T1000 (cell line): ENCODE measurements at places on chromosomes 1 and 21.
A peak's percentile ranks its signal among the peaks of the same experiment; 100 is the strongest.

DNA sequence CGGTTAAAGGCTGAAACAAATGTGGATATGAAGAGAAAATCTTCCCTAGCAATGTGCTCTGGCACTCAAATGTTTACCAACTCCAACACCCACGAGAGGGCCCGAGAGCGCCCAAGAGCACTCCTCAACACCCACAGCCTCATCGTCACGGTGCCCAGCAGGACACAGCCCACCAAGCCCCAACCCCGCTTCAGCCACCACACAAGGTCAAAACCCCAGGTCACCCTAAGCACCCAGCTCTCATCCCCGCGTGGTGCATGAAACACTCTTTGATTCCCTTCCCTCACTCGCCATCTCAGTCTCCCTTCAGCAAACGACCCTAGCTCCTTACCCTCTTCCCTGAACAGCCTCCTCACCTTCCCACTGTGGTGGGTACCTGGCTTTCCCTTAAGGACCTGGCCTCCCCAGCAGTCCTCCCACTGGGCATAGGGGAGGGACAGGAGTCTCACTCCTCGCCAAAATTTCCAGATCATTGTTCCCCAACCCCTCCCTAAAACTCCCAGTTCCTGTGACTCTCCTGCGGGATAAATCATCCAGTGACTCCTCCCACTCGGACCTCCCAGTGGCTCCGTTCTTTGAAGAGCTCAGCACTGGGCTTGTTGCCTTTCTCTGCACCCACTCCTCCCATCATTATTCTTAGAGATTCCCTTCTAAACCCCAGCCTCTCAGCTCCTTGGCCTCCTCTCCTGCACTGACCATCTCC lies 170.4 kb upstream of the SYT6 start:
- no peak for DNase-seq

DNA sequence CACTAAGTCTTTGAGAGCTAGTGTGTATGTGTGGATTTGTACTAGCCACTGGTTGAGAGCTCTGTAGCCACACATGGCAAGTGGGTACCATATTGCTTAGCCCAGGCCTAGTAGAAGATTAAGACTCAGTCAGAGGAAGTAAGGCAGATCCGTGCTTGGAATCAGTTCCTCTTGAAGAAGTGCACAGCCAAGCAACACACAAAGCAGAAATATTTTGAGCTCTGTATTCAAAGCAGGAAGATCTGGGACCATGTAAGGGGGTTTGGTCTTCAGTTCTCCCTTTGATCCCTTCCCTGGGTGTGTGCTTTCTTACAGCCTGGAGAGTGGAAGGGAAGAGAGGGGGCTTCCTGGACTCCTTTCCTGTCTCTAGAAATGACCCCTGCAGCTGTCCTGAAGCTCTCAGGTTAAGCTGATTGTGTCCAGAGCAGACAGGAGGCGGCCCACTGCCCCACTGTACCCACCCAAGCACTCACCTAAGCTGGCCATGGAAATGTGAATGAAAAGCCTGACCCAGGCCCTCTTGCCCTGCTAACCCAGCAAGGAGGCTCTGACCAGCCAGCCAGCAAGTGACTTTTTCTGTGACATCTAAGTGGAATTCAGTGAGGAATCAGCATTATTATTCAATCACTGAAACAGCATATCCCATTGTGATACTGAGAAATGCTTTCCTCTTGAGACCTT lies 3.6 kb downstream of the ETS2 start:
- no peak for DNase-seq

DNA sequence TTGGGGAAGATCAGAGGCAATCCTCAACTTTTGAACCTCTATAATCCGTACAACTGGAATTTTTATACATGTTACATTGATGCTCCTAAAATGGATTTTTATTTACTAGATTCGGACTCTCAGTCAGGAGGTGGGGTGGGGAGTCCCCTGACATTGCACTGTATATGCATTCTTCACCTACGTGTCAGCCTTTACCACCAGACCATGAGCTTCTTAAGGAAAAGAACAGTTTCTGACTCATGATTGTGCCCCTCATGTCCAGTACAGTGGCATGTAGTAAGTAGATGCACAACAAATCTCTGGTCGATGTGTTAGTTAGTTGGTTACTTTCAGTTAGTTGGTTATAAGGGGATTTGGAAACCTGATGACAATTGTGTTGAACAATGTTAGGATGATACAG lies 15.4 kb downstream of the LPAR3 start:
- DNase-seq: no peak

DNA sequence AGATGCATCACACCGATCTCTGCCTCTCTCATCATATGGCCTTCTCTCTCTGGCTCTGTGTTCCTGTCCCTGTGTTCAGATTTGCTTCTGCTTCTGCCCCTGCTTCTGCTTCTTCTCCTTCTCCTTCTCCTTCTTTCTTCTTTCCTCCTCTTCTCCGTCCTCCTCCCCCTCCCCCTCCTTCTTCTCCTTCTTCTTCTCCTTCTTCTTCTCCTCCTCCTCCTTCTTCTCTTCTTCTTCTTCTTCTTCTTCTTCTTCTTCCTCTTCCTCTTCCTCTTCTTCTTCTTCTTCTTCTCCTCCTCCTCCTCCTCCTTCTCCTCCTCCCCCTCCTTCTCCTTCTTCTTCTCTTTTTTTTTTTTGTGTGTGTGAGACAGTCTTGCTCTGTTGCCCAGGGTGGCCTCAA lies 139.9 kb upstream of the KLHDC7A start:
- no peak for DNase-seq

DNA sequence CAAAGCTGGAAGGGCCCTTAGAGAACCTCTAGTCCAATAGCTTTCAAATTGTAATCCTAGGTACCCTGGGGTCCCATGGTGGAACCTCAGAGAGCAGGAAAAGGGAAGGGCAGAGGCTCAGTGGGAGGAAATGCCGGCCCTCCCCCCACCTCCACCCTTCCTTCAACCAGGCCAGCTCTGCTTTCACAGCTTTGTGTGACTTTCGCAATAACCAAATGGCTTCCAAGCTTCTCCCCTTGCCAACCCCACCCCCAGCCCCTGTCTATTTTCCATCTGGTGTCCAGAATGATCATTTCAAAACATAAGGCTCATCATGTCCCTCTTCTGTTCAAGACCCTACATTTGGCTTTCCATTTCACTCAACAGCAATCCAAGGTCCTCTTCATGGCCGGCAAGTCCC lies 74.4 kb downstream of the CD58 start:
- no peak for DNase-seq

DNA sequence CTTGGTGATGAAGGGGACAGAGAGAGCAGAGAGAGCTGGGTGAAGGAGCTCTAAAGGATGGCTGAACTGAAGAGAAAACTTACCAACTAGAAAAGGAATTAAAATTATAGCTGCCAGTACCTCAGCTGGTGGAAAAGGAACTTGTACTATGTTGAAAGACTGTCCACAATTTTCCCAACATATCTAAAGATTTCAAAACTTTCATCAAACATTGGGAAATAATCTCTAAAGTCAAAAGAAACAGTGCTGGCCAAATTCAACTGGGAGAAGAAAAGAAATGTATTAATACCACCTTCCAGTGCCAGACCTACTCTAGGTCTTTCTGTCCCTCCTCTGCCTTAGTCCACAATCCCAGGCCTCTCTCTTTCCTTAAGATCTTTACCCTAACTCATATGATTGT lies 6.1 kb downstream of the SMG5 start:
- no peak for DNase-seq

- no peak for DNase-seq
Observed at GRCh38 chr1:58812468-58812867, 28.6 kb upstream of the JUN start.

DNA sequence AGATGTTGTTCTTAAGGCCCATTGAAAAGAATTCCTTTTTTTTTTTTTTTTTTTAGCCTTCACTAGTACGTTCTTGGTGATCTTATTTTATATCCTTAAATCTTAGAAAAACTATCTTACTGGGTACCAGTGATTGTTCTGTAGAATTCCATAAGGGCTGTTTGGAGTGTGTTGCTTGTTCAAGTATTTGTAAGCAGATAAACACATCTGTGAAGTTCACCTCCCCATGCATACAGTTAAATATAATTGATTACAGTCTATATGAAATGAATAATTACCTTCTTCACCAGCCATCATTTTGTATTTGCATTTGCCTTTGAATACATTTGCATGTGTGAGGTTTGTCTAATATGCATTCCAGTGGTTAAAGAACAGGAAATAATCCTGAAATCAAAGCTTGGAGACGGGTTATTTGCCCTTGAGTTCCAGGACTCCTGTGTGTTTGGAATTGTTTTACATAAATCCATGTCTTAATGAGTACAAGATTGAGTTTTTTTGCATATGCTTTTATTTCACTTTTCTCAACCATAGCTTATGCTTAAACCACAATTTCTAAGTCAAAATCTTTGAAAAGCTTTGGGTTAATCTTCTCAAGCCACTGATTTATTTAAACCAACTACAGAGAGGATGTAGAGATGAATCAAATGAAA lies 73.1 kb downstream of the VPS13D start:
- no peak for DNase-seq

- no peak for DNase-seq
Observed at GRCh38 chr1:197675583-197676208, 99.6 kb downstream of the DENND1B start.

DNA sequence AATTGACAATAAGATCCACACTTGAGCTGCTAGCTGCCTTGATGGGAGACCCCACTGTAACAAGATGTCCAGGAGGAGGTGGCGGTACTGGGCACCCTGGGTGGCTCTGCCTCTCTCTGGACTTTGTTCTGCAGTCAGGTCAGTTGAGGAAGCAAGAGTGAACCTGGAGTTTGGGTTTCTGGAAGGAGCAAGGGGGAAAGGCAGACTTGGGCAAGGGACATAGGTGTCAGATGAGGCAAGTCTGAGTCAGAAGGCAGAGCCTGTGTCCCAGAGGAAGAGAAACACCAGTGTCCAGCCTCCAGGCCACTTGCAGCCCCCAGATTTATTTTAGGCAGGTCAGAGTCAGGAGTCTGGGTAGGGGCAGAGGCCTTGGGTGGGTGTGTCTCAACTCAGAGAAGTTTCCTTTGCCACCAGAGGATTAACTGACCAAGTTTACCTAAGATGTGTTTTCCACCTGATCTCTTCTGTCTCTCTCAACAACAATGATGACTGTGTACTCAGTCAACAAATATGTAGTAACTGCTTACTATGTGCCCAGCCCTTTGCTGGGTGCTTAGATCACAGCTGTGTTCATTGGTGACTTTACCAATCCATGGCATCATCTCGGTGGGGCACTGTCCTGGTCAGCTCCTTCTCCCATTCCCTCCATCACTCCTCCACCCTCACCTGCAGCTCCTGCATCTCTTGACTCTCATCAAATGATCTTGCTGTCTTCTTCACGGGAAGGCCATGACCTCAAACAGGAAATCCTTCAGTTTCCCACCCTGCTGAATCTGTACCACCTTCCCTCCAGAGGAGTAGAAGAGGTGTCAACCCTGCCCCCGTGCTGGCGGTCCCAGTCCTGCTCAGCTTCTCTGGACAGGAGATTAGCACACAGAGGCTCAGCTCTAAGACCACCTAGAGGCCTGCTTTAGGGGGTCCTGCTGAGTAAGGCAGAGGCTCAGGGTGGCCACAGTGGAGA lies 36.6 kb downstream of the ELF3 start:
- no peak for DNase-seq

DNA sequence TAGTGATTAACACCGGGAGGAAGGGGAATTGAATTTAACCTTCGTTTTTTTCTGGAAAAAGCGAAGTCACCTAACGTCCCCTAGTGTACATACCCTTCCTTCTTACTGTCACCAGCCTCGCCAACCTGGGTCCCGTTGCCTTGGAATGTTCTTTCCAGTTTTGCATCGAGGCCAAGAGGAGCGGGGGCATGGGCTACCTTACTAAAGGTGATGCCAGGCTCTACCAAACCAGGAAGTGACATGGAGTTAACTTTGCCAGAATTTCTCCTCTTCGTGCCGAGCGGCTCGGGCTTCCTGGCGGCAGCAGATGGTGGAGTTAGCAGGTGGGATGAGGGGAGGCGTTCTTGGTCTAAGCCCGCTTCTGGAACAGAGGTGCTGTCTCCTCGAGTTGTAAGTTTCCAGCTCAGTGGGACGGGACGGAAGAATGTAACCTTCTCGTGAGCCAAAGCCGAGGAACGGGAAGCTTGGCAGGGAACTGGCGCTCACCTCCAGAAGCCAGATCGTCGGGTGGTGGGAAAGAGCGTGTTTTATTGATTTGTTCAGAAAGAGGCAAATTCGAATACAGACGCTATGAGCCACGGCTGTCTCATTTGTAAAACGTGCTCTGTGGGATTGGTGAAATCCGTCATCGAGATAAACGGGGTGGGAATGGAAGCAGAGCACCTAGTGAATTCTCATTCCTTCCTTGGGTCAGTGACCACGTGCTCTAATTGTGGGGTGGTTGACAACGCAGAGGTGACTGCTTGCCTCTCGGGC lies 486 bp downstream of the NIPAL3 start:
- DNase-seq: no peak

DNA sequence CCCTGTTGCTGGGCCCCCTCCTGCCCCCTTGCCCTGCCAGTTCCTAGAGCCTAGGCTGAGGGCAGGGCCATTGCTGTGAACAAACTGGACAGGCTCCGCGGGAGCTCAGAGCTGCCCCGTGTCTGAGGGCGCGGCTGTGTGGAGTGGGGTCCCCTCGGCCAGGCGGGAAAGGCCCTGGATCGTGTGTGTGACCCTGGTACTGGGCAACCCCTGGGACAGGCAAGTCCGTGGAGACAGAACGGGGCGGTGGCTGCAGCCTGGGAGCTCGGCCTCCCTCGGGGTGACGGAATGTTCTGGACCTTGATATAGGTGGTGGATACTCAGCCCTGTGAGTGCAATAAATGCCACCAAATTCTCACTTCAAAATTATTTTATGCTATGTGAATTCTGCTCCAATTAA lies 27.7 kb upstream of the C1orf159 start:
- no peak for DNase-seq

GRCh38 chr1:201656311-201657032 lies 117.5 kb downstream of the NAV1 start:
- DNase-seq: peak; percentile 37

- DNase-seq: no peak
Observed at GRCh38 chr1:167594822-167595221, 35.2 kb upstream of the RCSD1 start.

DNA sequence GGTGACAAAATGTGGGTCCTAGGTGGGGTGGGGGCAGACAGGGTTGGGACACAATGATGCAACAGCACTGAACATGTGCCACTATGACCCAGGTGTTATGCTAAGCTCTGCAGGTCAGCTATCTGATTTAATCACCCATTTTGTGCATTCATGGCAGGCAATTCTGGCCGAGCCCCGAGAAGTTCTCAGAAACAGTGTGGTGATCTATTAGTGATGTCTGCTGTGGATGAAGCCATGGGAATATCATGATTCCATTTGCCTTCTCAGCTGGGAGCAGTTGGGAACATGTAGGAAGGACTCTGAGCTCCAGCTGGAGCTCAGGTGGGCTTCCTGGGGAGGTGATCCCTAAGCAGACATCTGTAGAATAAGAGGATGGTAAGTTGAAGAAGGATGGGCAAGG lies 194.0 kb upstream of the POU3F1 start:
- DNase-seq: no peak

DNA sequence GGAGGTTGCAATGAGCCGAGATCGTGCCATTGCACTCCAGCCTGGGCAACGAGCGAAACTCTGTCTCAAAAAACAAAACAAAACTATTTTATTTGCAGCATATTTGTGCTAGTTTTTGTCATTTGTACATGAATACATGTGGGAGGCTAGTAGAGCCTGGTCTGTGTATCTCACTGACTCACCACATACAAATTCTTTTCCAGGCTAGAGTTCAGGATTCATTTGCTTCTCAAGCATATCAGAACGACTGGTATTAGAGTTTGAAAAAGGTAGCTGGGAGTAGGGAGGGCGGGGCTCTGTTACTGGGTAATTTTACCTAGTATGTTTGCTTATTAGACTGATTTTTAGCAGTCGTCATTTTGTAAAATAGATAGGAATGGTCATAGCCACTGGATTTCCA lies 4.5 kb upstream of the TOR3A start:
- DNase-seq: no peak
